SJCRH30 (cell line): ENCODE measurements at places on chromosomes 3 and 15.

GRCh38 chr15:66720206-66721010 lies 18.4 kb downstream of the SMAD6 start:
- no peak for DNase-seq

- DNase-seq = peak; percentile 39
Measured at GRCh38 chr3:152444029-152444641, 175.4 kb downstream of the MBNL1 start.

GRCh38 chr3:69108811-69109210 lies 13.6 kb downstream of the LMOD3 start:
- no peak for DNase-seq

DNA sequence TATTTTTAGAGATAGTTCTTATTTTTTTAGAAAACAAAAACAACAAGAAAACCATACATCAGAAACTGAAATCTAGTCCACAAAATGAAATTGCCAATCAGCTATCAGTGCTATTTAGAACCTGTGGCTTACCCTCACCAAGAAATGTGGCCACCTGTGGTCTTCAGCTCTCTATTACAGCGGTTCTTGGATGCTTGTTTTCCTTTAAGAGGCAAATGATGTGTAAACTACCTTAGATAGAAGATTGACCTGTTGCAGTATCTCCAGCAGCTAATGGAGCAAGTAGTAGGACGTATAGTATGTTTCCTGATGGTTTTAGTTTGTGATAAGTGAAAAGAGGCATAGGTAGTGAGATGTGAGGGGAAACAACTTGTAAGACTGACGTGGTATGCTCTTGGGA lies 21.2 kb downstream of the TFG start:
- DNase-seq = no peak

- peak; percentile 32 for DNase-seq
Measured at GRCh38 chr3:169660709-169661360, 2.7 kb downstream of the MECOM start.

DNA sequence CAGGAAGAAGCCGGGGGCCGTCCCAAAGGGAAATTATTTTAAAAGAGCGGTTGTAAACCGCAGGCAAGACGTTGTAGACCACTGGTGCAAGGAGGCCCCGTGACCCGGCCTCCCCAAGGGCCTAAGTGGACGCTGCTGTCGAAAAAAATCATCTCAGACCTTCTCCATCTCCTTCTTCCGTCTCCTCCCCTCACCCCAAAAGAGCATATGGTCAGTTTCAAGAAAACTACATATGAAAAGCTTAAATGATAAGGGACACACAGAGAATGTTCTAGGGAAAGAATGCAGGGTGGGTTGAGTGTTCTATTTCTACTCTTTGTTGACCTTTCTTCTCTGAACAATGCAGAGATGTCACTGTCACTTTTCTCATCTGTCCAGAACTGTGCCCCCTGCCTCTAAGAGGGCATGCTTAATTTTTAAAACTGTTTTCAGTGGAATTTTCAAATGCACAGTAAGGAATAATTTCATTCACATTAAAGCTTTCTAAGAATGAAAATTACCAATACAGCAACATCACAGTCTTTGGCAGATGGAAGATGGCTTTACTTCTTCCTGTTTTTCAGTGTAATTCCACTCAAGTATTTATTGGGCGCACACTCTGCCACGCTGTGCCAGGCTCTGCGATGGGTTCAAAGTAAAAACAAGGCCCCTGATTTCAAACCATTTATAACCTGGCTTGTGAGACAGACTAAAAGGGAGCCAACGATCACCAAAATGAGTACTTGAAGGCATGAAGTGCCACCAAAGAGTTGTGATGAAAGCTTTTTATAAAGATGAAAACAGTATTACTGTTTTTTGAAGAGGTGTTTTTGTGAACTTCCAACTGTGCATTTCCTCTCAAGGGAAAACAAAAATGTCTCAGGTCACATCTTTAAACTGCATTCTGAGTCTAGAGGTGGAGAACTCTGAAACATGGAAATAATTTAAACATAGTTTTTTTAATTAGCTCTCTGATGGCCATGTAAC lies 891 bp upstream of the TOP2B start:
- no peak for DNase-seq

DNA sequence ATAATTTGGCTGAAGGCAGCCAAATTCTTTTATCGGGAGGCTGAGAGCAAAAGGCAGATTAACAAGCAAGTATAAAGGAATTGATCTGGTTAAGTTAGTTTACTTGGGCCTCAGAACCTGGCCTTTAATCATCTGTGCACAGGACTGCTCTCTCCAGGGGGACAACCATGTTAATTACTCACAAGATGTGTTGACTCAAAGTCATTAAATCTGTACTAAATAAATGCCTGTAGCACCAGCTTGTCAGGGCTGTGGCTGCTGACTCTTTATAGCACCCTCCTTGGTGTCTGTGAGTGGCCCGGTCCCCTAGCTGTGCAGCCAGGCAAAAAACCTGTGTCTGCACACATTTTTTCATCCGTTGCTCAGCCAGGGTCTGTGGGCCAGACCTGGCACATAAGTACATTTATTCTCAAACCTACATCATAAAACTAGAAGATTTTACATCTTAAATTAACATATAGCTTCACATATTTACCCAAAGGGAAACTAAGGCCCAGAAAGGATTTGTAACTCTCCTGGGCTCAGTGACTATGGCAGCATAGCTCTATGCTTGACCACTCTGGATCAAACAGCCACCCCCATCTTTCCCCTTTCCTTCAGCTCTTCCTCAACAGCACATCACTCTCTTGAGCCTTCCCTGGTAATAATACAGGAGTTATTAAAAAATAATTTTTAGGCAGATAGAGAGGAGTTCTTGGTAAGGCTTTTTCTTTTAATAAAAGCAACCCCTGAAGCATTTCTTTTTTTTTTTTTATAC lies 51.4 kb downstream of the NCEH1 start:
- no peak for DNase-seq

GRCh38 chr3:59753808-59754450 lies 704.1 kb upstream of the CFAP20DC start:
- no peak for DNase-seq

DNA sequence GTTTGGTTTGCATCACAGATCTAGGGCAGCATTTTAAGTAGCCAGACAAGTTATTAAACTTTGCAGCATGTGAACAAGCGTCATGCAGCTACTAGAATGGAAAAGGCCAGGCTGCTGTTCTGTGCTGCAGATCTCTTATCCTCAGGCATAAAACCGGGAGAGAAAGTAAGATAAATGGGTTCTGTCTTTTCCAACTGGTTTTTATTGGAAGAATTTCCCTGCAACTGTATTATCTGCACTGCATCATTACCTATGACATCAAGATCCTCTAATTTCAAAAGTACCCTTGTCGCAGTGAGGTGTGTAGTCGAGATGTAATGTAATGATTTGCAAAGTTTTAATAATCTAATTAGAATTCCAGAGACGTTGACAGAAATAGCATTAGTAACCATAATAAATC lies 240.3 kb downstream of the FEZF2 start:
- no peak for DNase-seq

DNA sequence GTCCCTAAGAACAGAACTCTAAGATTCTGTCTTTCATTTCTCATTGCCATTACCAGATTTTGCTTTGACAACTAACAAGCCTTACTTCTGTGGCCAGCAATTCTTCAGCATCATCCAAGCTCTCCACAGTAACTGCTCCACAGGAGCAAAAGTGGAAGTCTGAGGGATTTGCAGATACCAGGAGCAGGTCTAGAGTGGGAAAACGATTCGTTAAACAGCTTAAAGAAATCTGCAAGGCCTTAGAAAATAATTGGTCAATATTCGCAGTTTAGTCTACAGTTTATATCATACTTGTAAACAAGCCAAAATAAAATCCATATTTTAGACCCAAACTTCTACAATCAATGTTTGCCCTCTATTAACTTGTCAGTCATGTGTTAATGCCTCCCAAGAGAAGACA lies 24.1 kb downstream of the MYH15 start:
- DNase-seq = no peak

- DNase-seq = no peak
Measured at GRCh38 chr15:50377867-50378751, 23.1 kb upstream of the GABPB1 start.

- no peak for DNase-seq
Measured at GRCh38 chr3:40642812-40643211, 118.1 kb downstream of the ZNF621 start.

DNA sequence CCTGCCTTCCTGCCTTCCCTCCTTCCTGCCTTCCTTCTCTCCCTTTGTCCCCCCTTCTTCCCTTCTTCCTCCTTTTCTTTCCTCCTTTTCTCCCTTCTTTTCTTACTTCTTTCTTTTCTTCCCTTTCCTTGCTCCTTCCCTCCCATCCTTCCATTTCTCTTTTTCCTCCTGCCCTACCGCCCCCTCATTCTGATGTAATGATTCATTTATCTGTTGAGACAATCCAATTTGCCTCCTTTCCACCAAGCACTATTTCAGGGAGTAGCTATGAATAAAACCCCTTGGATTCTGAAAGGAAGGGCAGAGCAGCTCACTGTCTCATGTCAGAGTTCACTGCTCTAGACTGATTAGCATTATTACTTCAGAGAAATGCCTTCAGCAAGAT lies 462.6 kb downstream of the PDCD6IP start:
- no peak for DNase-seq

- DNase-seq = peak; percentile 55
Measured at GRCh38 chr3:185813691-185814215, 11.1 kb downstream of the IGF2BP2 start.

GRCh38 chr3:194632809-194633348 lies 340 bp downstream of the TMEM44 start:
- peak; percentile 55 for DNase-seq

DNA sequence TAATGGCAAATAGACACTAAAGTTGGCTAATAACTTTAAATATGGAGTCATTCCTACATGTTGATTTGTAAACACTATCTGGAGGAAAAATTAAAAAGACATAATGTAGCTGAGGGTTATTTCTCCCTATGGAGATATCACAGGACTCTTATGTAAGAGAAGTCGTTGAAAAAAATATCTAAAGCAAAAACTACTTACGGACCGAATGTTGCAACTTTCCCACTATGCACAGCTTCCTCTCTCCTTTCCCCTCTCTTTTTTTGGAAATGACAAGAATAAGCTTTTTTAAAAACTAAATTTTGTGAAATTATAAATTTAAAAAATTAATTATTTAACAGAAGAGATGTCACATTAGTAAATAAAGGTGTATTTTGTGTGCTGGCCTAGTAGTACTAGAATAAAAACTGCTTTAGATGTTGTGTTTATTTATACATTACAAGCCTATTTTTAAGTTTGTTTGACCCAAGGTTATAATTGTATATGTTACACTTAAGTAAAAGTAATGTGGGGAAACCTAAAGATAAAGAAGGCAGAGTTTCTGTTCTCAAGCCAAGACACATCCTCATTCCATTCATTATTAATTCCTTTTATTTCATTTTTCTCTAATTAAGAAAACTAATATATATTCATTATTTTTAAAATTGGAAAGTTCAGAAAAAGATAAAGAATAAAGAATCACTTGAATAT lies 20.7 kb upstream of the PPARG start:
- DNase-seq = no peak

DNA sequence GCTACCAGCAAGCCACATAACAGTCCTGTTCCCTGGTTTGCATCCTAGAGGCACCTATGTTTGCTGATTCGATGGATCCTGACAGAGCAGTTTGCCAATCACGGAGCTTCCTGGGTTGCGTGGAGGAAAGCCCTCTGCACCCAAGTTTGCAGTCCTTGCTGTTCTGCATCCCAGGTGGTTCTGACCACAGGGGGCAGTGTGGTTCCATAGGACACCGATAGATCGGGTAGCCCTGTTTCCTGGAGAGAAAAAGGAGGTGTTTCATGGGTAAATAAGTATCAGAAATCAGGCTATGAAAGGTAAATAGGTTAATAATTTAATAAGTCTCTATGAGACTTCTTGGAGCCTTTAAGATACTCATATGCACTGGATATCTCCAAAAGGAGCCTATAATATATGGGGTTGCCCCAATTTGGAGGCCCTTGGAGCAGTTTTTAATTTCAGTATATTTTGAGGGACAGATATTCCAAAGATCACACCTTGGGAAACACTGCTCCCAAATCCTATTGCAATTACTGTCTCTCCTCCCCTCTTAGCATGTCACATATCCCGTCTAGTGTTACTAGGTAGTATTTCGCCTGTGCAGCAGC lies 194.6 kb upstream of the TPM1 start:
- peak; percentile 75 for DNase-seq

GRCh38 chr15:75178171-75178937 lies 23.3 kb upstream of the C15orf39 start:
- no peak for DNase-seq

- DNase-seq = no peak
Measured at GRCh38 chr15:70698426-70698825, 64.9 kb downstream of the UACA start.

DNA sequence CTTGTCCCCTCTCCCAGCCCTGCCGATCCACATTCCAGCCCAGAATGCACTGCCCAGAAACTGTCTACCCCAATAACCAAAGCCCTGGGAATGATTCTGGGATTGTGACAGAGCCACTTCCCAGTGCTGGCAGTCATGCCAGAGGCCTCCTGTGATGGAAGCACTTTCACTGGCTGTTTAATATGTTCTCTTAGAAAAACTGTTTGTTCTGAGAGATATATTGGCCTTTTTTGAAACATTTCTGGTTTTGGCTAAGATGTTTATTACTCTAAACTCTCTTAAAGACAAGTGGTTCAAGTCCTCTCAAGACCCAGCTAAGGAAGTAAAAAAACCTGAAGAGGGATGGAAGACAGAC lies 74.0 kb upstream of the HACD2 start:
- no peak for DNase-seq

- DNase-seq = no peak
Measured at GRCh38 chr15:98876451-98877369, 130.9 kb downstream of the PGPEP1L start.
